ENCODE measurements at places on chromosomes 4 and X.

DNA sequence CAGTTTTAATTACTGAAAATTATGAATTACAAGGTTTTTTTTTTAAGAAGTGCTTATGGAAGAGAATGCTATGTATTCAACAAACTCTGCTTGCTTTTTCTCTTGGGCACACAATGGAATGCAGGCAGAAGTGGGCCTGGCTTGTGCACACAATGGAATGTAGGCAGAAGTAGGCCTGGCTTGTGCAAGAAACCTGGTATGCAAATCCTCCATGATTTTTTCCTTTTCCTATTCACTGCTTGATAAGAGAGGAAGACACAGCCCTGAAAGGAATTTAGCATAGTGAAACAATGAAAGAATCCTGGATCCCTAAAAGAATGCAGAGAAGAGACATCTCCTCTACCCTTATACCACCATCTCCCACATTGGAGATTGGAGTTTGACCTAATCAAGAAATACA lies 138.4 kb downstream of the COL25A1 start:
- DNase-seq, result no peak

DNA sequence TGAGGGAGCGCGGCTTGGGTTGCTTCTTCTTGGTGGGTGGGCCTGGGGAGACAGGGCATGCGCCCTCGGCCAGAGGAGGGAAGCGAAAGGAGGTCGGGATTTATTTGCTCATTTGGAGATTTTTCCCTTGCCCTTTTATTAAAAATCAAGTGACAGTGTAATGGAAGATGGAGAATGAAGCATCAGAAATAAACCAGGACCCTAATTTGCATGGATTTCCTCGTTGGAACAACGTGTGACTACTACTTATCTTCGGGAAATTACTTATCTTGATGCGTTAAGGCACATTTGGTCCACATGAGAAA lies 709 bp upstream of the CLOCK start:
- no peak for DNase-seq

DNA sequence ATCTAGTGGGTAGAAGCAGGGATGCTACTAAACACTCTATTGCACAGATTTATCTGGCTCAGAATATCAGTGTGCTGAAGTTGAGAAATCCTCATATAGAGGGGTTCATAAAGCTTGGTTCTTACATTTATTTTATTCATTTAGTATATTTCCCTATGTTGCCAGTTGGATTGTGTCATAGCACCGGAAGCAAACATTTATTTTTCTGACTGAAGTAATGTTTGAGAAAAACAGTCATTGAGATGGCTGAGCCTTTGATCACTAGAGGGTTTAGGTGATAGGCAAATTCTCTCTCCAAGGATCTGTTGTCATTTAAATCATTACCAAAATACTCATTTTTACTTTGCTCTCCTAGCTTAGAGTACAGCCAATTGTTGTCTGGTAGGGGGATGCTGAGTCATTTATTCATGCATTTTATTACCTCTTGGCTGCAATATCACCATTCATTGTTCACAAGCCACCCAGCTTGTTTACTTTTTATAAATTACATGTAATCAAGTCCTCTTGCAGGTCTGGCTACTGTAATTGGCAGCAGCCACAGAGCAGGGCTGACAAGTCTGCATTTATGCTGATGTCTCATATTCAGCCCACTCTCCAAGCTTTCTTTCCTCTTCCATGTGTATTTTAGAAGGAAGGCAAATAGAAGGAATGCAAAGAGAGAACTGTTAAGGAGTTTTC lies 15.2 kb downstream of the GAB1 start:
- DNase-seq, result no peak

DNA sequence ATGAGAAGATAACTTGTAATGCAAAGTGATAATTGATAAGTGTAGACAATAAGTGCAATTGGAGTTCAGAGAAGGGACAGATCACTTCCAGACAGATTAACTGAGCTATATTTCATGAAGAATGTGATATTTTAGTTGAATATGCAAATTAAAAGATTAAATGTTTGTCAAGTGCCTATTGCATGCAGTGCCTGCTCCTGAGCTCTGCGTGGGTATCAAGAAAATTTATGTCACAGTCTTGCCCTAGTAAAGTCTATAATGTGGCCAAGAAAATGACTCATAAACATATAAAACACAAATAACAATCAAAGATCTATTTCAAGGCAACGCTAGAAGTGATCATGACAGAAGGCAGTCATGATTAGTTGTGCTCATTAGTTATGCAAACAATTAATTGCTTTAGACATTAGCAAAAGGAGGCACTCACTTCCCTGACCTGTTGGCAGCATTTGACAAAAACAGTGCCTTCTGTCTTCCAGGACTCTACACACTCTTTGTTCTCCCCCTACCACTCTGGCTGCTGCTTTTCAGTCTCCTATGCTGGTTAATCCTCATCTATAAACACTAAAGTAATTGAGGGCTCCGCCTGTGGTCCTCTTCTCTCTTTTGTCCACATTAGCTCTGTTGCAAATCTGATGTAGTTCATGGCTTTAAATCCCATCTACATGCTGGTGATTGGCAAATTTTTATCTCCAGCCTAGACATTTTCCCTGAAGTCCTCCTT lies 47.7 kb downstream of the ARHGEF38 start:
- no peak for DNase-seq

- no peak for DNase-seq
Observed at GRCh38 chr4:915595-915994, 16.5 kb downstream of the GAK start.

GRCh38 chrX:20130357-20130756 lies 11.3 kb downstream of the EIF1AX start:
- no peak for DNase-seq

DNA sequence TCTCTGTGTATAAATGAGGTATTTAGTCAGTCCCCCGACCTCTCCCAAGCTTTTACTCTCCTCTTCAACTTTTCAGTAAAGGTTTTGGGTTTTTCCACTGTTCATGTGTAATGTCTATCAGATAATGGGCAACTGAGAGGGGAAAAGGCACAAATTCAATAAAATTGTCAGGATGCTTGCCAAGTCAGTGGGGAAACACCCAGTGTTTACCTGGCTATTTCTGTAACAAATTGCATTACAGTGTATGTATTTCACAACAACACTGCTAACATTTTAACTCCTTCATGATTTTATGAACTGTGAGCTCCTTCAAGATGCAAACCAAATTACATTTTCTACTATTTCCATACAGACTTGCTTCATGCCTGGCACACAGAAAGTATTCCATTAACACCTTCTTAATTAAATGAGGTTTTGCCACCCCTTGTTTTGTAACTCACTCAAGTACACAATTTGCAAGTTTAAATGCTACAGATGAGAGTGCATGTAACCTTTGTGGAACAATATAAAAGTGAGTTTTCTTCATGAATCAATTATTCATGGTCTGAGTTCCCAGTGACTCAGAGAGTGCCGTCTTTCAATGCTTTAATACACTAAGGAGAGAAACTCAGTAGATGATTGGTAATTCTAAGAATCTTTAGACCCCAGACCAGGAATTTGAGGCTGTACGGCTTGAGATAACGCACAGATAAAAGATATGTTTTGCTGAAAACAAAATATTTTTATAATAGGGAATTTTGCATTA lies 149.8 kb upstream of the TLL1 start:
- no peak for DNase-seq

DNA sequence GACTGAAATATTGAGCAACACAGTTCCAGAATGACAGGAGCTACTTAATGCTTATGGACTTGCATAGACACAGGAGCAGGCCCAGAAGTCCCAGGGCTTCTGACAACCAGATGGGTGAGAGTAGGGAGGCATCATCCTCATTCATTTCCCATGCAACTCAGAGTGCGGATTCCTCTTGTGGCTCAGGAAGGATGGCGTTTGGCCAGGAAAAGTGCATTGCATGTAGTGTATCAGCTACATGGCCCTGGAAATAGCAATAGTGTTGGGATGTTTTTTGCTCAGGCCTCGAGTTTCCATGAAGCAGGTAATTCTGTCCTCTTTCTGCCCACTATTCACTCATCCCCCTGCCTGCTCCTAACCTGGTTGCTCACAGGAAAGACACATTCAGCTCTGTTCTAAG lies 136.6 kb downstream of the PDGFRA start:
- DNase-seq, result no peak

GRCh38 chr4:155450676-155451075 lies 73.9 kb upstream of the MAP9 start:
- no peak for DNase-seq

- DNase-seq, result no peak
Observed at GRCh38 chrX:18810416-18810815, 103.0 kb downstream of the PPEF1 start.

DNA sequence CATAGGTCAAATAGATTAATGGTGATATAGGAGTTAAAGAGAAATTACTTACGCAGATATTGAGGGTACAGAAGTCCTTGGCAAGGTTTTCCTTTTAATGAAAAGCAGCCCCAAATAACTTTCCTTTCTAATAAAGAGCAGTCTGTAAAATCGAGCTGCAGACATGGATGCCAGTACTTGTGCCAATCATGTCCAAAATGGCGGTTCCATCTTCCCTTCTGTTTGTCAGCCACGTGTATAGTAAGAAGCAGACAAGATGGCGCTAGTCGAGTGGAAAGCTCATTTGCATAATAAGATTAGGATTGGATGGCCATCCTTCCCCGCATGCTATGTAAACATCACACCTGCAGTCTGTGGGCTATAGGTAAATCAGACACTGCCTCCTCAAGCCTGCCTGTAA lies 68.5 kb downstream of the FGFBP1 start:
- no peak for DNase-seq

GRCh38 chrX:133005042-133005441 lies 46.6 kb upstream of the HS6ST2 start:
- DNase-seq, result no peak

DNA sequence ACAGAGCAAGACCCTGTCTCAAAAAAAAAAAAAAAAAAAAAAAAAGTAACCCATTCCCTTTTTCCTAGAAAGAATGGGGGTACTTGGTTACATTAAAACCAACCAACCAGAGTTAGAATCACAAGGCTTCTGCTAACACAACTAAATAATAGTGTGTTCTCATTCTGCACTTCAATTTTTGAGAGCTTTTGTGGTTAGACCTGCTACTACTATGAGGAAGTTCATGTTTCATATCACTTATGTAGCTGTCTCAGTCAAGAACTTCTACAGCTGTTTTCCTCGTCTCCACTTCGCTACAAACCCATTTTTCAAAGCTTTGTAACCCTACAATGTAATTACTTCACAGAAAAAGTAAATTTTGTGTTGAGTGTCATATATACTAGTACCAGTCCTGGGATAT lies 58.3 kb downstream of the PDHA2 start:
- no peak for DNase-seq

GRCh38 chr4:184823014-184823413 lies 2.8 kb downstream of the ACSL1 start:
- no peak for DNase-seq
